ENCODE measurements at places on chromosomes 7 and 10.

DNA sequence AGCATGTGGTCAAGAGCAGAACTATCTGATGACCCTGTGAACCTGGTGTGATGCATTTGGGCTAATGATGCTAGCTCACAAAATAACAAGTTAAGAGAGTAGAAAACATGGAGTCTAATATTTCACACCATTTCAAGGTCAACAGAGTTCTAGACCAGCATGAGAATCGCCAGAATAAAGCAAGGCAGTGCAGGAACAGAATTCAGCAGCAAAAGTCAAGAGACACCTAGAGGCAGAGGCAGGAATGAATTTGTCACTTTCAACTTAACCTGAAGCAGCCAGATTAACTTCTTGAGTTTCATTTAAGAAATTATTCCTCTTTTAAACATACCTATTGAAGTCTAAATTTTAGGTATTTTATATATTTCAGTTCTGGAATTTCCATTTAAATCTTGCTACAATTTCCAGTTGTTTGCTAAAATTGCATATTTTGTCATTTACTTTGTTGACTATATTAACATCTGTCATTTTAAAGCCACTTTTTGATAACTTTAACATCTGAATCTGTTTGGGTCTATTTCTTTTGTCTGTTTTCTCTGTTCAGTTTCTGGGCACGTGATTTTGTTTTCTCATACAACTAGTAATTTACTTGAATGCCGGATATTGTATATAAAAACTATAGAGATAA is 44.2 kb upstream of the PRSS58 start:
- no peak for DNase-seq

DNA sequence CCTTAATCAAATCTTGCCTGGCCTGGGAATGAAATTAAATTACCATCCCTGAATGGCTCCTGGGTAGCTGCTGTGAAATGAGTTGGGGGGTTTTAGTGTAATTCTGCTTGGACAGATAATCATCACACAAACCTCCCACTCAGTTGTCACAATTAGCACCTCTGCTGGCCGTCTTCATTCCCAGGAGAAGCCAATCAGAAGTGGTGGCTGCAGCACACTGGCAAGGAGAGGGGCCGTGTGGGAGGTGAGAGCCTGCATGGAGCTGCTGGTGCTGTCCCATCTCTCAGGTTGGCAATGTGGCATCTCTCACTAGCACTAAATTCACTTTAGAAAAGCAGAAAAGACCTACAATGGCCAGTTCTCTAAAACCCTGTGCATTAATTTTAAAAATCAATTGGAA is 92.5 kb downstream of the NT5C2 start:
- no peak for DNase-seq

GRCh38 chr10:5364890-5365338 is at the start of gene UCN3:
UCN3 (plus strand) TSS chr10:5364966; CDS start chr10:5373721, 8,755 bp downstream.
- DNase-seq, result no peak

DNA sequence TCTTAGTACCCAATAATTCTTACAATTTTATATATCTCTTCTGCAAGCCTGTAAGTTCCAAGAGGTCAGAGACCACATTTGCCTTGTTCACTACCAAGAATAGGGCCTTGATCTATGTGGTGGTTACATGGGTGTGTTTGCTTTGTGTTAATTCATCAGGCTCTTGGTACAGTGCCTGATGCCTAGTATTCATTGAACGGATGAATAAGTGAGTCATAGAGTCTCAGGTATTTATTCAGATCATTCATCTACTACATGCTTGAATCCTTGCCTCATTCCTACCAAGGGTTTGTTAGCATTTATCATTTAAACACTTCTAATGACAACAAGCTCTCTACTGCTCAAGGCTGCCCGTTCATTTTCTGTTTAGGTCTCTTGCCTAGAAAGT is 11.3 kb upstream of the SGPL1 start:
- DNase-seq, result no peak

DNA sequence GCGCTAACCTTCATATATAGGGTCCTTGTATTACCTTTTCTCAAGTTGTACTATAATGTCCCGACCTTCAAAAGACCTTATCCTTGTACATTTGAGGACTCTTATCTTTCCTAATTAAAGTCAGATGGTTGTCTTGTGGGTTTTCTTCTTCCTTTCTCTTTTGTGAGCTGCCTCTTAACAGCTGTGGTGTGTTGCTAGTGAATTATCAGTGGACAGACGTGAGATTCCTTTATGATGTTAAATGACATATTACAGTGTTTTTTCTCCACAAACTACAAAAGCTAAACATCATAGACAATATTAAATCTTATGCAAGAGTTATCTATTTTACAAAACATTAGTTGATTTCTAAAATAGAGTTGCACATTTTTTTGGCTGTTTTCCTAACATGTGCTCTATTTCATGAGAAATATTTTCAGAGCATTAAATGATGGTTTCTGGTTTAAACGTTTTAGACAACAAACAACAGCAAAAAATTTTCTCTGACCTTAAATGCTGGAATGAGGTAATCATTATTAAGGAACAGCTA is 272.2 kb upstream of the NPVF start:
- no peak for DNase-seq

- no peak for DNase-seq
Observed at GRCh38 chr7:80634505-80634904, 3.9 kb upstream of the CD36 start.

DNA sequence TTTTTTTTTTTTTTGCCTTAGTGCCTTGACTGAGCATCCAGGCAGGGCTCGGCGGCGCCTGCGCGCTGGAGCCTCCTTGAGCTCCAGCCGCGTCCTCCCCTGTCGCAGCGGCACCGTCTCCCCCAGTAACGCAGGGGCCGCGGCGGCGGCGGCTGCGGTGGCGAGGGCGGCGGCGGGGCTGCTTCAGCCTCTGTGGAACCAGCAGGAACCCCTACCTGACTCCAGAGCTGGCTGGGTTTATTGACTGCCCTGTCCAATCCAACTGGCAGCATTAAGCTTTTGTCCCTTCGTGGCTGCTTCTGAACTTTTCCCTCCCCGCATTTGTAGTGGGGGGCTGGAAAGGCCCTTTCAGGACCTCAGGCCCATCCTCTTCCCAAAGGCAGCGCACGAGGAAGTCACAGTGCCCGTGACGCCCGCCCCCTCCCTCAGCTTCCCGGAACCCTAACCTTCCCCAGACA is at the start of gene GPR85:
GPR85 (minus strand) TSS at position 397 of the 458 bp plus-strand sequence. CDS start 2,106 bp downstream, outside the sequence.
- DNase-seq, result no peak

DNA sequence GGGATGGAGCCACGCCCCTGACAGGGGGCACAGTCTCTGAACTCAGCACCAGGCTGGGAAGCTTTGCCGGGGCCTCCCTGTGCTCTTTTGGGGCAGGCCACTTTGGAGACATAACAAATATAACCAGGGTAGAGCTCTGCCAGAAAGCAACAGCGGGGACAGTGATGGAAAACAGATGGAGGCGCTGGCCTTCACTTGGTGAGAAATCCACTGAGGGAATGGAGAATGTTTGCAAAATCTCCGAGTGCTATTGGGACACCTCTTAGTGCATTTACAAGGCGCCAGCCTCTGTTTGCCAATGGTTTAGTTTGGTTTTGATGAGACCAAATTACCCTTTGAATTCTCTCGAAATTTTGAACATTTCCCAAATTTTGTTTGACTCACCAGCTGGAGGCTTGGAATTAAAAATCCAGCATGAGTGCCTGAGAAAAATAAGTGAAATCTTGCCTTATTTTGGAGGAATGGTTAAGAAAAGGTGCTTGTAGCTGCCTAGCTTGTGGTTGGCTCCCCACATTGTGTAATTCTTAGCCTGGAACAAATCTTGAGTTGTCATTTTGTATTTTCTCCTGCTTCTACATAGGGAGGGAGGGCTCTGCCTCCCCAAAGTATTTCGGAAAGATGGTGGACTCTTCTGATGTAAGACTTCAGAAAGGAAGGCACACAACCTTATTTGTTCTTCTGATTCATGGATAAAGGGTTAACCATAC is 980.5 kb downstream of the LRMDA start:
- no peak for DNase-seq

DNA sequence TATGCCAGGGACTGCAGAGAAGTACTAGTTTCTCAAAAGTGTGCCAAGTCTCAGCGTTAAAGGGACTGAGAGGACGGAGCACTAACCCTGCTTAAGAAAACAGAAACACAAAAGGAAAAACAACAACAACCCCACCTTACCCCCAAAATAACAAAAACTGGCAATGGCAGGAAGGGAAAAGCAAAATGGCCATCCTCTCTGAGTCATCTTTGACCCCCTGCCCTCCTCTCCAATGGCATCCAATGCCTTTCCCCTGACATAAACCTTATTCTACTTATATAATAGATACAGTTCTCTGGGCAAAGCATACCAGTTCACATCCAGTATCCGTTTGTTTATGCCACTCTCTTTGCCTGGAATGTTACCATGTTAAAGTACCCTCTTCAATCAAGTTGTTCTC is 1.6 kb downstream of the POLR1F start:
- DNase-seq, result no peak

- DNase-seq, result no peak
Observed at GRCh38 chr7:48452218-48452617, 281.0 kb downstream of the ABCA13 start.

DNA sequence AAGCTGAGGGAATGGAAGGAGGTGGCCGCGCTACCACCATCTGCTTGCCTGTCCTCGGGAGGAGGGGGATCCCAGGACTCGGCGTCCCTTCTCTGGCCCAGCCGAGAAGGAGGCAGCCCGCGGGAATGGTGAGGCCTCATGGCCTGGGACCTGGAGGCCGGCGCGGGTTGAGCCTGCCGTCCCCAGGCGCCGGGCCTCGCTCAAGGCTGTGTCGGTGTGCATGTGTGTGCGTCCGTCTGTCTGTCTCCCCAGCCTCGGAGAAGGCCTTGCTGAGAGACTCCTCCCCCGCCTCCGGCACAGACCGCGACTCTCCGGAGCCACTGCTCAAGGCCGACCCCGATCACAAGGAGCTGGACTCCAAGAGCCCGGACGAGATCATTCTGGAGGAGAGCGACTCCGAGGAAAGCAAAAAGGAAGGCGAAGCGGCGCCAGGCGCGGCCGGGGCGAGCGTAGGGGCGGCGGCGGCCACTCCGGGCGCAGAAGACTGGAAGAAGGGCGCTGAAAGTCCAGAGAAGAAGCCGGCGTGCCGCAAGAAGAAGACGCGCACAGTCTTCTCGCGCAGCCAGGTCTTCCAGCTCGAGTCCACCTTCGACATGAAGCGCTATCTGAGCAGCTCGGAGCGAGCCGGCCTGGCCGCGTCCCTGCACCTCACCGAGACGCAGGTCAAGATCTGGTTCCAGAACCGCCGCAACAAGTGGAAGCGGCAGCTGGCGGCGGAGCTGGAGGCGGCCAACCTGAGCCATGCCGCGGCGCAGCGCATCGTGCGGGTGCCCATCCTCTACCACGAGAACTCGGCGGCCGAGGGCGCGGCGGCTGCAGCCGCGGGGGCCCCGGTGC is 1.3 kb downstream of the HMX3 start:
- DNase-seq, result no peak

- no peak for DNase-seq
Observed at GRCh38 chr7:130112093-130112492, 41.8 kb downstream of the KLHDC10 start.

GRCh38 chr7:25296086-25296485 is 67.8 kb upstream of the NPVF start:
- DNase-seq, result no peak

GRCh38 chr7:150396851-150397260 is 17.7 kb downstream of the ZNF775 start:
- no peak for DNase-seq

GRCh38 chr7:22628112-22628511 is 98.9 kb upstream of the IL6 start:
- no peak for DNase-seq

DNA sequence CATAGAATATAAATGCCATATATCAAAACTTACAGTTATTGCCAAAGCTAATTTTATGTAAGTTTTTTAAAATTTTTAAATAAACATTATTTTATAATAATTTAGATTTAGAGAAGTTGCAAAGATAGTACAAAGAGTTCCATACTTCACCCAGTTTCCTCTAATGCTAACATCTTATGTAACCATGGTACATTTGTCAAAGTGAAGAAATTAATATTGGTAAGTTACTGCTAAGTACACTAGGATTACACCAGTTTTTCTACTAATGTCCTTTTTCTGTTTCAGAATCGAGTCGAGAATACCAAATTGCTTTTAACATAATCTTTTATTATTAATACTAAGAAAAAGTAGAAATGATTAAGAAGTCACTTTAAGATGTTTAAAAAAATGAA is 29.2 kb downstream of the CSGALNACT2 start:
- DNase-seq, result no peak

DNA sequence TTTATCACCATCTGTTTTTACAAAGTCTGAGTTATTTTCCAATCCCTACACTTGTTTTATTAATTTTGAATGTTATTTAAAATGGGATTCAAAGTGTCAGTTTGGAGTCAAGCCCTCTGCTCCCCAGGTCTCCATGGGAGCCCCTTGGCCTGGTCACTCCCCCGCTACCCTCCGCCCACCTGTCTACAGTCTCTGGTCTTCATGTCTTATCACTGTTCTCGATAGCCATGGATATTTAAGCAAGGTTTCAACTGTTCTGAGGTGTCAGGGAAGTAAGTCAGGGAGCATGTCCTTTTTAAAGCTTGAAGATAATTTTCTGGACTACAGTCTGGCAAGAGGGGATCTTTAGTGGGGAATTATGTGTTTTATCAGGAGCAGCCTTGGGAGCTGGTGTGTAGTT is 19.1 kb upstream of the HPS1 start:
- DNase-seq, result no peak

GRCh38 chr7:20601121-20601520 is 14.3 kb upstream of the ABCB5 start:
- no peak for DNase-seq

GRCh38 chr10:61907011-61907410 is 5.5 kb downstream of the ARID5B start:
- no peak for DNase-seq

DNA sequence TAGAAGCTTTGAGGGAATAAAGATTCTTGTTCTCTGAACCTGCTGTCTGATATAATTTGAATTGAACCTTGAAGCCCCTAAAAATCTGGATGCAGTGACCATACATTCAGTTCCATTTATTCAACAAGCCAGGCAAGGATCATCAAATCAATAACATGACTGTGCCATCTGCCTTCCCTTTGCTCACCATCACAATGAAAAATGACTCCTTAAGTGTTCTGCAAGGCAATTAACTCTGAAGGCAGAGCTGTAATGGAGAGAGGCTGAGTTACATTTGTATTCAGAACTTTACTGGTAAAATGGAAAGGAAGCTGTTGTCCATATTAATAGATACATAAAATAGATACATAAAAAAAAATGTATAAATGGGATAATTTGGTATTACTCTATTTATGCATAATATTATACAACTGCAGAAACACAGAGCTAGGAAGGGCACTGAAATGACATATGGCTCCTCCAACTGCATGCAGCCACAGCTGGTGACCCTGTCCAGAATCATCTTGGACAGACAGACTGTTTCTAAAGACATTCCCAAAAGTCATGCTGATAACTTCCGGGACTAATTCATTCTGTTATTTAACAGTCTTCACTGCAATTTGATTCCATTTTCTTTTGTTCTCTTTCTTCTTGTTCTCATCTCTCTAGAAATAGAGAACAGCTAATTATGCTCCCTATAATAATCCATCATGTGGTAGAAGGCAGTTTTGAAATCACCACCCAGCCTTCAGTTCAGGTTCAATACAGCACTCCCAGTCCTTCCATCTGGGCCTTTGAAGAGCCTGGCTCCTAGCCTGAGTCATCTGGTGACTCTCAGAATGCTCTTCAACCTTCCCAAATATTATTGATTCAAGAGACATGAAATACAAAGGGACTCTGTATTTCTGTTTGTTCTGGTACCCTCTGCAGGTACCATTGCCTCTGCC is 412.6 kb downstream of the GFRA1 start:
- DNase-seq, result no peak
